Cerebellar cortex (tissue), 1 donor: ENCODE measurements at places on chromosomes 5 and 9.

DNA sequence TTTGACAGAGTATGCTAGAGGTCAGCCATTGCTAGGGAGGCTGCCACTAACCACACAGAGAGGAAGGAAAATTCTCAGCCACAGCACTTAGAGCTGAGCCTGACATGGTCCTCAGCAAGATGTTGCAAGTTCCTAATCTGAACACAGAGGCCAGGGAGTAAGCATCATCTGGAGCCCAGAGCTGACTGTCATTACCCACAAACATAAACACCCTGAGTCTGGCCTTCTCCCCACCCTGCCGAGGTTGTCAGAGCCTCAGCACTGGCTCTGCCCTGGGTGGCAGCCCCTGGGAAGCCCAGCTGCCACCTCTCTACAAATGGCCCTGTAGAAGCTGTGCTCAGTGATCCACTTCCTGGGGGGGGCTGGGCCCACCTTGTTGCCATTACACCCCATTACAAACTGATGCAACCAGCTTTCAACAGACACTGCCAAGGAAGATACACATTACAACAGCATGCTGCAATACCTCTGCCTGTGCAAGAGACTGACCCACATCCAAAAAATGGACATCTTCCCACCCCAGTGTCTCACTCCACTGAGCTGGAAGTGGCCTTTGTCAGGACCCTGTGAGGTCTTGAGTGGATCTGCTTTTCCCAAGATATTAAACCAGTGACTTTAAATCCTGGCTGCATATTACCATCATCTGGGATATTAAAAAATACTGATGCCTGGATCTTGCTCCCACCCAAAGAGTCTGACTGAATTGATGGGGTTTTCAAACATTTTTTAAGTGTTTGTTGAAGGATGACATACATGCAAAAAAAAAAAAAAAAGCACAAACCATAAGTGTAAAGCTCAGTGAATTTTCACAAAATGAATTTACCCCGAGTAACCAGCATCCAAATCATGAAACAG is 33.0 kb downstream of the IRF1 start:
- DNase-seq = no peak

GRCh38 chr9:135336722-135337527 is 142.7 kb upstream of the PPP1R26 start:
- no peak for DNase-seq

DNA sequence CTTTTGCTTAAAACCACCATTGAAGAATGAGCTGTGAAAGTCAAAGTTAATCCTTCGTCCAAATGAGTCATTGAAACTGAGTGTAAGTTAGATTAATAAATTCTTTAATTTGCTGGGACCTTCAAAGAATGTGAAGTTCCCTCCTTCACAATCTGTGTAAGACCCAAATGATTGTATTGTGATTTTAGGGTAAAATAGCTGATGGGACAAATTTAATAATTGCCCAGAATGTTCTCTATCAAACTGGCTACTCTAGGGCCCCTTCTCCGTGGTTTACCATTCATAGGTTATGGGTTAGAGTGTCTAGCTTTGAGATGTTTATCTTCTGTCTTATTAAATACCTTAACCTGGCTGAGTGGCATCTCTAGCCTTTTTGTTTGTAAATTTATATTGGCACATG is 11.9 kb downstream of the C1QTNF3 start:
- no peak for DNase-seq

- DNase-seq = no peak
Observed at GRCh38 chr9:7125231-7125630, 367.5 kb downstream of the KDM4C start.

- DNase-seq = peak; percentile 76
Observed at GRCh38 chr5:72624641-72625236, 117.5 kb upstream of the ZNF366 start.

DNA sequence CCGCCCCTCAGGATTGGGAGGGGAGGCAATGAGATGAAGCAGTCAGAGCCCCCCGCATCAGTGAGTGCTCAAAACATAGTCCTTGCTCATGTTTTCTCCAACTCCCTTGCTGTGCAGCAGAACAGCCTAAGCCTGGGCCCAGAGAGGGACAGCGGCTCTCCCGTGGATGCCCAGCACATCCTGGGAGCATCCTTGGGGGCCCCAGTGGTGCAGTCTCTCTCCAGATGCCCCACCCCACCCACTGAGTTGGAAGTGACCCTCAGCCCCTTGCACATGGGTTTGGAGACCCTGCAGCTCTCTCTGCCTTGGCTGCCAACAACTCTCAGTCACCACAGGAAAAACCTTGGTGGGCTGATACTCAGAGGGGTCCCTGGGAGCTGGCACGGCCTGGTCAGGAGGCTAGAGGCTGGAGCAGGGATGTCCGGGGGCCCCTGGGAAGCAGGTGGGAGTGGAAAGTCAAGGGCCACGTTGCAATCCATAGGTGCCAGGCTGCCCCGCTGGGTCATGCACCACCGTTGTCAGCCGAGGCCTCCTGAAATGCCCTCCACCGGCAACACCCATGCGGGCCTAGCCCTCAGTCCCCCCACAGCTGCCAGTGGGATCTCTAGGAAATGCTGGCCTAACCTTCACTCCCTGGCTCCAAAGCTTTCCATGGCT is 242.5 kb downstream of the PBX3 start:
- DNase-seq = no peak

- no peak for DNase-seq
Observed at GRCh38 chr5:159671886-159672285, 244.4 kb upstream of the ADRA1B start.

DNA sequence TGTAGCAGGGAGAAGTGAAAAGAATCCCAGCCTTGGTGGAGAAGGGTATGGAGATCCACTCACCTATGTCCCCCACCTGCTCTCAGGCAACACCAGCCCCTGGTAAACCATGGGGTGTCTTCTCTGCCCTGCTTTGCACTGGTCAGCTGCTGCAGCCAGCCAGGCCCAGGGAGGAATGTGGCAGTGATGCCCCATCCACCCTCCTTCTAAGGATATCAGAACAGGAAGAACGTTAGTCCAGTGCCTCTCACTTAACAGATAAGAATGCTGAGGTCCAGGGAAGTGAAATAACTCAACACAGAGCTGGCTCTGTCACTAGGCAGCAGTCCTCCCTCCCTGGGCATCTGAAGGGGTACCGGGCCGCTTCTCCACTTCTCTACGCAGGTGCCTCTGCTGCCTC is 9.7 kb upstream of the PPIC start:
- DNase-seq = no peak

DNA sequence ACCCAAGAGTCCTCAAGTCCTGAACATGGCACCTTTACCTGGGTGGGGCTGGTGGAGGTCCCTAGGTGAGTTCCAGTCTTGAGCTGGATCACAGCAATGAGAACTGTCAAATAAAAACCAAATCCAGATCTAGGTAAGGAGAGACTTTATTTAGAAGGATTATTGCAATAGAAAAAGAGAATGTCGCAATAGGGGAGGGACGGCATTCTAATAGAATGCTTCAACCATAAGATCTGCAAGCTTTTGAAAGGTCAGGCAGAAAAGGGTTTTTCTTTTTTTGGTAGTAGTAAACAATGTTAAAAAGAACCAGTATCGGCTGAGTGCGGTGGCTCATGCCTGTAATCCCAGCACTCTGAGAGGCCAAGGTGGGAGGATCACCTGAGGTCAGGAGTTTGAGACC is 5.2 kb upstream of the GCNT1 start:
- DNase-seq = no peak

DNA sequence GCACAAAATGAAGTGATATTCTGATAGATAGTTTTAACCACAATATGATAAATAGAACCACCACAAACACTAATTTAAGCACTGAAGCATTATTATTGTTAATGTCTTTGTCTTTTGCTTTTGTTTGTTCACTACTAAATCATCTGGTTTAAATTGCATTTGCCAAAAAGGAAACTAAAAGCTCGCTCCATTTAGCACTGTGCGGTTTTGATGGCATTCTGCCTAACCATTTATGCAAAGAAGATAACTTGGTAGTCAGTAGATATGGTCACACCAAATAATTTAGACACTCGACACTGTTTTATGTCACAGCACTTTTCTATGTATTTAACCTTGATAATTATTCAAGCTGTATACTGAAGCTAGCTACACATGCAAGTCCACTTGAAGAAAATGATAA is 849.8 kb upstream of the CDH6 start:
- no peak for DNase-seq

- DNase-seq = no peak
Observed at GRCh38 chr5:95628933-95629332, 9.0 kb downstream of the GPR150 start.

DNA sequence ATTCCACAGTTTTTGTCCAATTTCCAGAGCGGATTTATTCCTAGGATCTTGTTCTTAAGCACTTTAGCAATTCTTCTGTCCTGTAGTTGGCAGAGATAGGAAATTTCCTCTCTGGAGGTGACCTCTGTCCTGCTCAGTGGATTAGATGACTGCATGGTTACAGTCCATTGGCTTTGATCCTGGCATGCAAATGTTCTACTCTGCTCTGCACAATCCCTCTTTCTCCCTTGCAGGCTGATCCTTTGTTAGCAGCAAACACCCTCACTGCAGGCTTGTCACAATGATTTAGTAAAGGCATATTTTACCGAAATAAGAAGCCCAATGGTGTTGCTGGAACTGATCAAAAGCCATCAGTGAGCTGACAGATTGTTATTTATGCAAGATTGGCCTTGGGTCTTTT is 243.8 kb downstream of the COX7C start:
- peak; percentile 92 for DNase-seq

GRCh38 chr5:88778736-88779135 is 104.2 kb downstream of the MEF2C start:
- DNase-seq = no peak

GRCh38 chr5:148416921-148417320 is 33.2 kb downstream of the FBXO38 start:
- DNase-seq = no peak

DNA sequence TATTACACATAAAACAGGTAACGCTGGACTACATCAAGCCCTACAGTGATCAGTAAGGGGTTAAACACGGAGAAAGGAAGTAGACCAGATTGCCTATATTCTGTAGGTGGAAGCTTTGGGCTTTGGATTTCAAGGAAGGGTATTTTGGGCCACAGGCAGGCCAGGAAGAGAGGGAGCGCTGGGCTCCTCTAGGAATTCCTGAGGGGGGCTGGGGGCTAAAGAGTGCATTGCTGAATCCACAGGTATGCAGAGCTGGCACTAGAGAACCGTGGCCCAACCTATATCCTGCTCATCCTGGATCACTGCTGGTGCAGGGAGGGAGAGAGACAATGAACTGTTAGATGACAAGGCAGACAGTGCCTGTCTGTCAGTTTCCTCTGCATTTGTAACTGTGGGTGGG is 367.1 kb downstream of the CSNK1G3 start:
- DNase-seq = peak; percentile 7

DNA sequence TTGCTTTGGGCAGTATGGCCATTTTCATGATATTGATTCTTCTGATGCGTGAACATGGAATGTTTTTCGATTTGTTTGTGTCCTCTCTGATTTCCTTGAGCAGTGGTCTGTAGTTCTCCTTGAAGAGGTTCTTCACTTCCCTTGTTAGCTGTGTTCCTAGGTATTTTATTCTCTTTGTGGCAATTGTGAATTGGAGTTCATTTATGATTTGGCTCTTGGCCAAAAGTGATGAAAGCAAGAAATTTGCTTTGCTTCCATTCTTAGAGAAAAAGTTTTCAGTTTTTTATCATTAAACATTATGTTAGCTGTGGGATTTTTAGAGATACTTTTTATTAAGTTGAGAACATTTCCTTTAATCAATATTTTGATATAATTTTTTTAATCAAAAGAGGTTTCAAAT is 203.5 kb downstream of the TAF11L14 start:
- DNase-seq = no peak

- no peak for DNase-seq
Observed at GRCh38 chr5:178529080-178529479, 61.1 kb downstream of the COL23A1 start.

DNA sequence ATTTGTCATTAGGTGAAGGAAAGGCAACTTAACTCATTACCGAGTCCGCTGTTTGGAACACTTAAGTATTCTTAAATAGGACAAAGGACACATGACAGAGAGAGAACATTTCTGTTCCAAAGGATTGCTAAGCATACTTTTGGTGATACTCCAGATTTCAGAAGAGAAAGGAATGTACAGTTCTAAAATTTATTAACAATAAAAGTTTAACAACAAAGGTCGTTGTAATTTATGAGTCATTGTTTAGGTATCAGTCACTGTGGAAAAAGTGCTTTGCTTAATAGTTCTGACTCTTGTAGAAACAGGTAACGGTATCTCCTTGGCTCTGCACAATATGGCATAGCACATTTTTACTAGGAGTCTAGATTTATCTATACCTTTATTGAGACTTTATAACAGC is 36.3 kb upstream of the PAM start:
- DNase-seq = no peak

GRCh38 chr9:116355153-116355921 is 201.7 kb downstream of the PAPPA start:
- no peak for DNase-seq

- no peak for DNase-seq
Observed at GRCh38 chr5:82992646-82993045, 84.5 kb downstream of the TMEM167A start.

GRCh38 chr5:154470137-154470536 is 7.9 kb downstream of the HAND1 start:
- DNase-seq = no peak

DNA sequence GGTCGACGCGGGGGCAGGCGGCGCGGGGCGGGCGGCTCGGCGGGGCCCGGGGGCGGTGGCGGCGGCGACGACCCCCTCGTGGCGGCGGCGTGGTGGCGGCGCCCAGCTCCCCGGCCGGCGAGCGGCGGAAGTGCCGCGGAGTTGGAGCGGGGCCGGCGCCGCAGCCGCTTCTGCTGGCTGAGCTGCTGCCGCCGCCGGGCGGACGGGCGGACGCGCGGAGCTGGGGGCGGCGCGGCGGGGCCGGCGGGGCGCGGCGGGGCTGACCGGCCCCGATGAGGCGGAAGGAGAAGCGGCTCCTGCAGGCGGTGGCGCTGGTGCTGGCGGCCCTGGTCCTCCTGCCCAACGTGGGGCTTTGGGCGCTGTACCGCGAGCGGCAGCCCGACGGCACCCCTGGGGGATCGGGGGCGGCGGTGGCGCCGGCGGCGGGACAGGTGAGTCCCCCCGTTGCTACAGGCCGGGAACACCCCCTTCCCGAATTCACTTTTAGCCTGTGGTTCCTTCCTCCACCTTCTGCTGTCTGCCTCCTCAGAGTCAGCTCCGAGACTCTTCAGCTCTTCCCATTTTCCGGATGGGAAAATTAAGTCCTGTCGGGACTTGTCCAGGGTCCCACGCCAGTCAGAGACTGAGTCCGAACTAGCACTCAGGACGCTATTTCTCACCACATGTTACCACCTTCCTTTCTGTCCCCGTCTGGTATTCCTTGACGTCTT is at the start of gene GALNT10:
Gene GALNT10 (plus strand): TSS at position 139 of the 710 bp plus-strand sequence. CDS start 134 bp downstream, at position 273.
- peak; percentile 26 for DNase-seq
